ENCODE measurements at places on chromosomes 2 and 18.
A peak's percentile ranks its signal among the peaks of the same experiment; 100 is the strongest.

DNA sequence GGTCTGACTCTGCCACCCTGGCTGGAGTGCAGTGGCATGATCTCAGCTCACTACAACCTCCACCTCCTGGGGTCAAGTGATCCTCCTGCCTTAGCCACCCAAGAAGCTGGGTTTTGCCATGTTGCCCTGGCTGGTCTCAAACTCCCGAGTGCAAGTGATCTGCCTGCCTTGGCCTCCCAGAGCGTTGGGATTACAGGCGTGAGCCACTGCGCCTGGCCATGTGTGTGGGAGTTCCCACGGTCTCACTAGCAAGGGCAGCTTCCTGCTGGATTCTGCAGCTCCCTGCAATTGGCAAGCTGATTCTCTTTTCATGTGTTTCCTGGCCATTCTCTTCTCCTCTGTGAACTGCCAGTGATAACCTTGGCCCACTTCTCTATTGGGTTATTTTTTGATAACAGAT is 84.0 kb downstream of the USP40 start:
- DNase-seq: no peak

- DNase-seq: peak; percentile 59
Observed at GRCh38 chr2:70247364-70248180, 856 bp downstream of the TIA1 start.

DNA sequence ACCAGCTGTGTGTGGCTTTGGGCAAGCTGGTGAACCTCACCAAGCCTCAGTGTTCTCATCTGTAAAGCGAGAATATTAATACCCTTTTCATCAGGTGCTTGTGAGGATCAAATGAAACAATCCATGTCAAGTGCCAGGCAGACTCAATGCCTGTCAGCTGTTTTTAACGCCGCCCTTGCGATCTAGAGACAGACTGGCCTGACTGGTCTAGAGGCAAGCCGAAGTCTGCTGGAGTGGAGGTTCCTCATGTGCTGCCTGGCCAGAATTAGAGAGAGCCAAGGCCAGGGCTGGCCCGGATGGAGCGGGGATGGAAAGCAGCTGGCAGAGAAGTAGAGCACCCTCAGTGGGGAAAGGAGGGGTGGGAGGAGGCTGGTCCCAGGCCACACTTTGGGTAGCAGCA is 74.5 kb upstream of the B3GNT7 start:
- DNase-seq: no peak

DNA sequence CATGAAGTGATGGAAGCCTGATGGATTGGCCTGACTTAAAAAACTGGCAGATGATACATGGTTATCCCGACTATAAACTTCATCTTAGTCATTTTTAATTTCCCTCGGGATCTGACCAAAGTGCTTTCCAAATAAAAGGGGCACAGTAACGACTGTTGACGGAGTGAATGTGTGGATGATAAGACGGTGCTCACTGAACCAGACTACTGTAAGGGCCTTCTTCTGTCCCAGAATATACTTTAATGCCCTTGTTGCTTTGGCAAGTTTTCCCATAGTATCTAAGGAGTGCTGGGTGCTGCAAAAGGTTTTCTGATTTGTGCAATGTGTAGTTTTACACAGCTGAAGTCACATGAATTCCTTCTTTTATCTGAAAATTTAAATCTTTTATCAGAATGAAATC is 373.5 kb downstream of the DSEL start:
- DNase-seq: no peak

GRCh38 chr18:62634458-62634857 is 80.9 kb upstream of the PHLPP1 start:
- no peak for DNase-seq

DNA sequence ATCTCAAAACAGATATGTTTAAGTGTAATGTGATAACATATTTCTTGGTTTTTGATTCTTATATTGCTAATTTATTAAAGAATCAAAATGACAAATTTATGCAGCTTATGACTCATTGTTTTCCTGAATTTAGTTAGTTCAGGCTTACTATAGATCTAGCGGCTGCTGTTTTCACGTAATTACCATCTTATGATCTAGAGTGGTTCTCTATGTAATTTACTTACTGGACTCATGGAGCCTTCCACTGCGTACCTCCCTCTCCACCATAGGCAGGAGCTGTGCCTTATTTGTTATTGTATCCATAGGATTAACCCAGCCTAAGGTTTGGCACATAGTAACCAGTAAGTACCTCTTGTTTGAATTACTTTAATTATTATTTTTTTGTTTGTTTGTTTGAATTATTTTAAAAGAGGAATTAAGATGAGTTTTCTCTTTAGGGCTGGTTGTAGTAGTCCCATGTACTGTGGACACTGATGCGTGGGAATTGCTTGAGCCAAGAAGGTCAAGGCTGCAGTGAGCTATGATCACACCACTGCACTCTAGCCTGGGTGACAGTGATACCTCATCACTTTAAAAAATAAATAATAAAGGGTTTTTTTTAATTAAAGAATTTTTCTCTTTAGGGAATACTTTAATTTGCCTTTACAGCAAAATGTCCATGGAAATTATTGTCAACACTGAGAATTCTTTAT is 165.5 kb downstream of the PHLPP1 start:
- DNase-seq: no peak

DNA sequence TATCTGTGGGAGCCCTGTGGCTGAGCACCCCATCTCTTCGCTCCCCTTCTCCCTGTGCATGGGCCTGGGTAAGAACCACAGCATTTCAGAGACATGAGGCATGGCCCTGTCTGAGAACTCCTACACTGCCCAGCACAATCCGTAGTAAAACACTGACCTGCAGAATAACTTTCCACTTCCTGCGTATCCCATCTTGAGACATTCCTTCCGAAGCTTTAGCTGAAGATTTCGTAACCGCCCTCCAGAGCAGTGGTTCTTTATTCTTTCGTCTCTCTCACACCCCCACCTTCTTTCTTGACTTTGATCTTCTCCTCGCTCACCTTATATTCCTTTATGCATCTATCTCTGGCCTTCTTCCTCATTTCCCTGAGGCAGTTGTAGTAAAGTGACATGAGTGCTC is 381.1 kb downstream of the HRH4 start:
- no peak for DNase-seq

- DNase-seq: no peak
Observed at GRCh38 chr2:152186262-152186661, 10.7 kb upstream of the STAM2 start.

GRCh38 chr2:216195565-216196029 is 86.4 kb downstream of the XRCC5 start:
- DNase-seq: no peak

DNA sequence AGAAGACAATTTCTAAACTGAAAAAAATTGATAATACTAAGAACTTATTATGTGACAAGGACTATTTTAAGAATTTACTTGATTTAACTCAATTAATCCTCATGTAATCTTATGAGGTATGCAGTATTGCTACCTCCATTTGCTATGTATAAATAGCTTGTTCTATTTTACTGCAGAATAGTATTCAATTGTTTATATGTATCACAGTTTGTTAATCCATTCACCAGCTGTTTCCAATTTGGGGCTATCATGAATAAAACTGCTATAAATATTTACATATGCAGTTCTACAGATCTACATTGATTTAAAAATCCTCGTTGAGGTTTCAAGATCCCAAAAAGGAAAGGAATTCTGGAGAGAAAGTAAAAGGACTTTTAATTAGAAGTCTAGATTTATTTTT is 54.8 kb upstream of the DOCK10 start:
- peak; percentile 17 for DNase-seq

GRCh38 chr18:14999085-14999975 is 251.4 kb downstream of the ANKRD30B start:
- no peak for DNase-seq

GRCh38 chr18:41690332-41691127 is 264.5 kb upstream of the PIK3C3 start:
- DNase-seq: no peak

DNA sequence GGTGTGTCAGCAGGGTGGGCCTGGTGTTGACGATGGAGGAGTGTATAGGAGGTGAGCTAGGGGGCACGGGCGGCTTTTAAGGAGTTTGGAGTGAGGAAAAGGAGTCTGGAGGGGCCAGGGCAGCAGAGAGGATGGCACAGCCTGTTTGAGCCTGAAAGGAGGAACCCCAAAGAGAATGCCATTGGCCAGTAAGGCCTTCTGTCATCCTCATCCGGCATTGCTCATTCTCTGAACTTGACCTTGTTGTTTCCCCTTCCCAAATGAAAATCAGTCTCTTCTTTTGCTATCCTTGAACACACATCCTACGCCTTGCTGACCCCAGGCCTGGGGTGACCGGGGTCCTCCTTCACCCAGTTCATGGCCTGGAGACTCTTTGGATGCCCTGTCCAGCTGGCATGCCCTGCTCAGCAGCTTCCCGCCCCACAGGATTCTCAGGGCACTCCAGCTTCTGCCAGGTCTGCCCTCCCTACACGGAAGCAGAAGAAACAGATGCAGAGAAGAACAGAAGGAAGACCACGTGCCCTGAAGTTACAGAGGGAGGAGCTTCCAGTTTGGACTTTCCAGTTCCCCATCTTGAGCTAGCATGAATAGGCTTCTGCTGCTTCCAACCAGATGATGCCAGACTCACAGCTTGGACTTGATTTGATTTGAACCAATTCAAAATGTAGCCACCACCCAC is 20.5 kb upstream of the KIF3C start:
- DNase-seq: no peak

- DNase-seq: no peak
Observed at GRCh38 chr18:66226782-66227181, 377.1 kb downstream of the CDH19 start.

DNA sequence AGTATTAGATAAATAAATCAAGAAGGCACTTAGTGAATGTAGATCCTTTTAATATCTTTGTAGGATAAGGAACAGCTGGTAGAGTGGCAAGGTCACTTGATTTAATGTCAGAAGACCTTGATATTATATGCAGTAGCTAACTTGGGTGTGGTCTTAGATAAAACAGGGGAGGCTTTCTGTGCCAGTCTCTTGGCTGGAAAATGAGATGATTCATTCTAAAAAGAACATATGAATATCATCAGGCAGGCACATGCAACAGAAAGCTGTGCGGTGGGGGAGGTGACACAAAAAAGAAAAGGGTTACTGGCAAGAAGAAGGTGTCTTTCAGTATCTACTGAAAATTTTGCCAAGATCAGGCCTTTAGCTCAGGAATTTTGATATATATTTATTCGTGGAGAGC is 931.7 kb upstream of the CELF4 start:
- DNase-seq: no peak

Measured in skin of body (tissue), 3 donors.